ENCODE measurements at places on chromosomes 1 and 21.

DNA sequence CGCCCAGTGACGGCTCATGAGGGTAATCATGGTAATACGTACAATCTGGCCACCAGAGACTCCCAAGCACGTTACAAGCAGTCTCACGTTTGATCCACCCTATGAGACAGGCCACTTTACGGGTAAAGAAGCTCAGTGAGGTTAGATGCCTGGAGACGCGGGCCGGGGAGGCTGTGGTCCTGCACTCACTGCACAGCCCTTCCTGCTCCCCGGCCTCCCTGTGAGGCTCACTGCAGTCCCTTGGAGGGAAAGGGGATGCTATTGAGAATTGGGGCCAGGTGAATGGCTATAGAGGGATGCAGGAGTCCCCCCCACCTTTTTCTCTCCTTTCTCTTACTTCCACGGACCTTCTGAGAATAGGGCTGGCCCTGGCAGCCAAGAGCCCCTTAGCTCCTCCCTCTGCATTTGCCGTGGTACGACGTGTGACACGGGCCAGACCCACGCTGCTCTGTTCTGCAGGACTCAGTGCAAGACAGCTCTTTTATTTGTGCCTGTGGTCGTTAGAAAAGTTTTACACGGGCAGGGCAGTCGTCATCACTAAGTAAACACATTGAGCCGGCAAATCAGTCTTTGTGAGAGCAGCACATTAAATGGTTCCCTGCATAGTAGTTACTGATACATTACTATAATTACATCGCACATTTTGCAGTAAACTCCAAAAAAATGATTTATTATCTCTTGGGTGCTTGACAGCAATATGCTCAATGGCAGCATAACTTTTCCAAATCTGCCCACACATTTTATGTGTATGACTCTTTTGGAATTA, 18.8 kb downstream of the KIF26B start:
- no peak for DNase-seq

GRCh38 chr1:246418565-246419312, 88.3 kb downstream of the SMYD3 start:
- no peak for DNase-seq

GRCh38 chr1:17711941-17712340, 43.2 kb upstream of the ACTL8 start:
- no peak for DNase-seq

DNA sequence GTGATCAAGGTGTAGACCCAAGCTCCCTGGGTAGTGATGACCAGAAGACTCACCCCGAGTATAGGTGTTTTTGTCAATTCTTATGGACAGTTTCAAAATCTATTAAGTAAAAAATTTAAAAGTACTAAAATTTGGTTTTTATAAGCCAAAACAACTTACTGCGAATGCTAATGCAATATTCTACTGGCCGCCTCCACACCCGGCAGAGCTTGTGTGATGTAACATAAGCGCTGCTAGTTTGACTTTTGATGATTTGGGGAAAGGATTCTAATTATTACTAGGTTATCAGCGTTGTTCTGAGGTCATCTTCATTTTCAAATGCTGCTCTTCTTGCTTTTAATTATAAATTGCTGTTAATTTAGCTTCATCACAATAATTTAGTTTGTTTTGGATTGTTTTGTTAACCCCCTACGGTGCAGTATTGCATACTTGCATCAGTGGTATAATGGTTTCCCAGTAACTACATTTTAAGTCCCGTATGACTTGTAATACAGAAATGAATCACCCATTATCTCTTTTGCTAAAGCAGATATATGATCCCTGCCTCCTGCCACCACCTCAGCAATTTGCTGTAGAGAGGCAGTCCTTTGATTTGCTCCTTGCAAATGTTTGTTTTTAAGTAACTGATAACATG, 178.0 kb downstream of the SDCCAG8 start:
- no peak for DNase-seq

GRCh38 chr1:41650028-41650880, 165.8 kb upstream of the EDN2 start:
- DNase-seq: no peak

GRCh38 chr1:70892930-70893329, 154.7 kb downstream of the PTGER3 start:
- DNase-seq: no peak

- no peak for DNase-seq
These were observed 58.7 kb downstream of the DMRTB1 start for GRCh38 chr1:53517821-53518352.

- no peak for DNase-seq
These were observed 576.9 kb upstream of the B3GALT2 start for GRCh38 chr1:193763266-193763665.

DNA sequence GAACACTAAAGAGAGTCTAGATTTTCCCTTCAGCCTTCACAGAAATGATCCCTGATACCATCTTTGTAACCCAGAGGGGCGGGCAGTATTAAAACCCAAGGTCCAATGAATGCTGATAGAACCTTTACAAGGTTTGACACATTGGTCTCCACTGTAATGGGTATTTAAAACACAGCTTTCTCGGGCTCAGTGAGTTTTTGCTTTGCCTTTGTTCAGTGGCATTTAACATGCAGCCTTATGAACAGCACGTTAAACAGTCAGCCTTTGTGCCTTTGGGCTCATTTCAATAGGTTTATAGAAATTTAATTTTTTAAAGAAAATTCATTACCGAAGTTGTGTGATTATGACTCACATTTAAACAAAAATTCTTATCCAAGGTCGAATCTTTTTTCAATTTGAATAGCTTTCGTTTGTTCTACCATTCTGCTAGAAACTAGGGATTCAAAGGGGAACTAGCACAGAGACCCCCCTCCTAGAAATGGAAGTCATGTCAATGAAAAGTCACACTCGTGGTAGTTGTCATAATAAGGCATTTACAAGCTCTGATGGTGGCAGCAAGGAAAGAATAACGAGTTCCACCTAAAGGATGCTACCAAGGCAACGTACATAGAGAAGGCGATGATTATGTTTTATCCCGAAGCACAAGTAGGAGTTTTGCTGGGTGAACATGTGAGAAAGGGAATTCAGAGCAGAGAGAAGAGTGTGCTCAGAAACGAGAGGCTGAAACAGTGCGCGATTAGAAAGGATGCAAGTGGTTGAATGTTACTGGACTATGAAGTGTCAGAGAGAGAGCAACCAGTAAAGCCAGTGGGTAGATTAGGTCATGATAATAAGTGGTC, 66.2 kb downstream of the SGIP1 start:
- DNase-seq: no peak

DNA sequence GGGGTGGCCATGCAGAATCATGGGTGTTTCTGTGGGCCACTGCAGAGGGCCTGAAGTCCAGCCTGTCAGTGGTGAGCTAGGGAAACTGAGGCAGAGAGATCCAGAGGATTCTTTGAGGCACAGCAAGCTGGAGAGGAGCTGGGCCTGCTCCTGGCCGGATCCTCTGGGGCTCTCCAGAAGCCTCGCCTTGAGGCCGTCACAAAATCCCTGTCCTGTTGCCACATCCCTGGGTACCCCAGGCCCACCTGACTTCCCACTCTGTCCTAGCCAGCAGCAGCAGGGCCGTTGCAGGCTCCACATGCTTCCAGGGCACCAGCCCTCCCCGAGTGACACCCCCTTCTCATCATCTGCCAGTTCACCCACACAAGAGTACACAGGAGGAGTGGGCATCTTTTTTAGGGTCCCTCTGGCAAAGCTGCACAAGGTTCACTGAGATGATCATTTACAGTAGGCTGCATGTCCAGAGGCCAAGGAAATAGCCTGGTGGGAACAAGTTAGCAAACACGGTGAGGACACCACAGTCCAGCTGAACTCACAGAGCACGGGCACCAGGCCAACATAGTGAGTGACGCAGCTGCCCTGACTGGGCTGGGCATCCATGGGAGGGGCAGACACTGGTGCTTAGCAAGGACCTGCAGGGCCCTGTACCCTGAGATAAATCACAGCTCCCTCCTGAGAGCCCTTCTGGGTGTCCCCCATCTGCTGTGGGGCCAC, 25.1 kb upstream of the TSPEAR start:
- DNase-seq: no peak

DNA sequence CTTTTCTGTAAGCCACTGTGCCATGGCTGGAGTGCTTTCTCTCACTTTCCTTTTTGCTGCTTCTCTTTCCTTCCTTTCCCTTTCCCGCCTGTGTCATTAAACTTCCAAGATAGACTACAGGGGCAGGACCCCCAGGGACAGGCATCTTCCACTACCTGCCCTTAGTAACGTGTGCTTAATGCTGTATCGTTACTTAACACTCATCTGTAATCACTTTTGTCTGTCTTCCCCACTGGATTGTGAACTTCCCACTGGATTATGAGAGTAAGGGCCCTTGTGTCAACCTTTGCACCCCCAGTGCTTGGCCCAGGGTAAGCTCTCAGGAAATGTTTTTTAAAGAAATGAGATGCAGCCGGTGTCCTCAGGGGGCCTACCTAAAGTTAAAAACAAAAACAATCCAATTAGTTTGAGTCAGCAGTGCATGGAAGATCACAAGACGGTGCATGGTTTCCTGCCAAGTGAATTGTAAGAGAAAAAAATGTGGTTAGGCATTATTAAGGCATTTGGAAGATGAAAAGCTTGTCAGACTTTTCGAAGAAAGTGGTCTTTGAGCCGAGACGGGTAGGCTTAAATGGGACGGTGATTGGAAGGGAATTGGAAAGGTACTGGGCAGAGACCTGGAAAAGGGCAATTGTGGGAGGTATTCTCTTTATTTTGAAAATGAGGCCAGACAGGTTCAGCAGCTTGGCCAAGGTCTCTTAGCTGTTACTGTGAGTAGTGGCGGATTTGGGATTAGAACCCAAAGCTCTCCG, 958 bp downstream of the LYPLAL1 start:
- DNase-seq: no peak

GRCh38 chr1:67100833-67101232, 33.9 kb downstream of the C1orf141 start:
- no peak for DNase-seq

GRCh38 chr1:166176416-166176815, 9.6 kb upstream of the FAM78B start:
- DNase-seq: no peak

- DNase-seq: no peak
These were observed 170.0 kb downstream of the LTN1 start for GRCh38 chr21:28822486-28823335.

- DNase-seq: no peak
These were observed 45.3 kb downstream of the TTC39A start for GRCh38 chr1:51285055-51285454.

DNA sequence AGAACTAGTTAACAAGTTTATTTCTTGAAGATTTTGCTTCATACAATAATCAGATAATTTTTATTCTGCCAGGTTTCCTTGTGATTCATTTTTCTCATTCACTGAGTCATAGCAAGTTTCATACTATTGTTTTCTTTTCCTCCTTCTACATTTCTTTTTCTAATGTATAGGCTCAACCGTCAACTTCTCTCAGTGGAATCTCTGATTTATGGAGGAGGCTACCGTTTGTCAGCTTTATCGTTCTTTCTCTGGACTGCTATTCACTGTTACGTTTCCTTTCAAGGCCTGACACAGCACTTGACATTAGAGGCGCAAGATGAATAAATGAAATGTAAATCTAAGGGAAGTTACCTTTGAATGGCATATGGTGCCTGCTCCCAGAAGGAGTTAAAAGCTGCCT, 284.3 kb upstream of the NR5A2 start:
- DNase-seq: no peak

GRCh38 chr1:153866045-153866850, 56.5 kb downstream of the GATAD2B start:
- DNase-seq: no peak

DNA sequence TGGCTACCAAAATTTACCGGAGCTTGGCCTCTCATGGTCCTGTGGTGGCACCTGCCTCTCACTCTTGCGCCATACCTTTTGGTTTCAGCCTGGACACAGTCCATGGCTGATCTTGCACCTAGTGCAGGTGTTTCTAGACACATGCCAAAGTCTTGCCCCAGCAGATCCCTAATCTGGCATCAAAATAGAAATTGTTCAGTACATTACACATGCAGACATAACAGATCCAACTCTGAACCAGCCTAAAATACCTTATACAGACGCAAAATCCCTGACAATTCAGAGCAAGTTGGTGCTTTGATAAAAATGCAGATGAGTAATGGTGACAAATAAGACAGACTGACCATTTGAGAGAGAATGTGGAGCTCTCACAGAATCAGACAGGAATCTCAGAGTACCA, 44.1 kb downstream of the NGF start:
- no peak for DNase-seq

GRCh38 chr1:24765308-24765988, 20.2 kb downstream of the CLIC4 start:
- no peak for DNase-seq

- no peak for DNase-seq
These were observed 33.0 kb upstream of the IL20 start for GRCh38 chr1:206832352-206832880.

DNA sequence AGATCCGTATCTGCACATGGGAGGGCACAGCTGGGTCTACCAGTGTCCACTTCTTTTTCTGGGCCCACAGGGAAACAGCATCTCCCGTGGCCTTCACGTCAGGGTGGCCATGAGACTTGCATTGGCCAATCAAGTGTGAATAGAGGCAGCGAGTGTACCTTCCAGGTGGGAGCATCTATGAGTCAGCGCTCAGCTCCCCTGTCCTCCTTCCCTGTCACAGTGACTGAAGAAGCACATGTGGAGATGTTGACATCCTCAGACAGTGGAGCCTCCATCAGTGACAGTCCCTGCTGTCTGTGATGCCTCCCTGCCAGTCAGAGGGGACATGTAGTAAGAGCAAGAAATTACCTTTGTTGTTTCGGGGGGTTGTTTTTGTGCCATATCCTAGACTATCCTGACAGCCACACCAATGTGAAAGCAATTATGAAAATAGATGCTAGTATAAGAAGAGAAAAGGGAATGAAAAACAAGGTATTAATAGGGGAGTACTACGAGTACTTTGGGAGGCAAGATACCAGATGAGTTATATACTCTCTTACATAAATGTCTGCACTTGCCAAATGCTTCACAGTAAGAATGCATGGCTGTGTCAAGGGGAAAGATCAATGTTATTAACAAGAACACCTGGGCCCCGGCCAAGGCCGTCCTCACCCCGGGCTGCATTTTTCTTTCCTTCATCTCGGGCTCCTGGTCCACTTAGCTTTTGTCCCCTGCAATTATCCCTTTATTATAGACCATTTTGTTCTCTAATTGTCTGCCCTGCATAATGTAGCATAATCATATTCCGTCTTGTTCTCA, 86.0 kb downstream of the MATN1 start:
- no peak for DNase-seq
